ENCODE measurements at places on chromosomes 2 and 18.

DNA sequence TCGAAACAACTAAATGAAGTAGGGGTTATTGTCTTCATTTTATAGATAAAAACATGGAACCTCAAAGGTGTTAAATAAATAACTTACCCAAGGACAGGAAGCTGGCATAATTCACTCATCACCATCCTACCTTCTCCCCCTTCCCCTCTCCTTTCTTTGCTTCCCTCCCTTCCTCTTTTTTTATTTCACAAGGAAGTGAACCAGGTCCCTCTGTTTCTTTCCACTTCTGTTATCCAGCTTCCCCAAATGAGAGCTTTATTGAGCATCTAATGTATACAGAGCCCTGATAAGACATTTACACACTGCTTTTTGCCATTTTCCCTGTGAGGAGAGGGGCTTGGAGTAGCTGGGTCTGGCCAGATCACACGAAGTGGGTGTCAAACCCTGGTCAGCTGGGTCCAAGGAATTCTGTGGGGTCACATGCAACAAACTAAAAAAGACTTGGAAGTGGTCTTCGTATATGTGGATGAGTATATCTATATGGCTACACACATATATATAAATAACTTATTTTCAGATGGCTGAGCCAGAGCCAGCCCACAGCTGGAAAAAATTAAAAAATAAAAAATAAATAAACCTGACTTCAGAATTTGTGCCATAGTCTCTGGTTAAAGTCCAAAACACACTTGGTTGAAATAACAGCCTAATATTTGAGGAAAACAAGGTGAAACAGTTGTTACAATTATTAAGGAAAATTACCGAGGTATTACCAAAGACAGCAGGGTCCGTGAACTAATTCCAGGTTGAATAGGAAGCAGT lies 49.3 kb upstream of the FOSL2 start:
- DNase-seq = no peak

DNA sequence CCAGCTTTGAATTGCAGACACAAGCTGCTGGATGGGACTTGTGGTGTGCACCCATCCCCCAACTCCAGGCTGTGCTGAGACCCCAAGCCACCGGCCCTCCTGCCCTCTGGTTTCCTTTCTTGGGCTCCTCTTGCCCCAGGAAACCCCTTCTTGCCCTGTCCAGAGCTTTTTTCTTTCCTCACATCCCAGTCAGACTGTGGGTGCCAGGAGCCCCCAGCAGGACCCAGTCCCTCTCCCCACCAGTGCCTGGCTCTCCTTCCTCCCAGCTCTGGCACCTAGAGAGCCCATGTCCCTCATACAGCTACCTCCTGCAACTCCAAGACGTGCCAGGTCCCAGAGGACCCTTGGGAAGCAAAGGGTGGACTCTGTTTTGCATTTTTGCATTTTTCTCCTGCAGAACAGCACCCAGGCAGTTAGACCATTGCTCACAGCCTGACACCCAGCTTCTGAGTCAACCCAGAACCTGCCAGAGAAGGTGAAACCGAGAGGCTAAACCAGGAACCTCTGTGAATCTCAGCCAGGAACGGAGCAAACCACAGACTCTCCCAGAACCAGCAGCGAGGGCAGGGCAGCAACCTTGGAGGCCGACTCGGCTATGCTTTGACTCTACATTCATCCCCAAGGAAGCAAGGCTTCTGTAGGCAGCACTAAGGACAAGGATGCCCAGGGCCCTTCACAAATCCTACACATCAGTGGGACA lies 221.1 kb downstream of the ANAPC1 start:
- DNase-seq = peak; percentile 63

DNA sequence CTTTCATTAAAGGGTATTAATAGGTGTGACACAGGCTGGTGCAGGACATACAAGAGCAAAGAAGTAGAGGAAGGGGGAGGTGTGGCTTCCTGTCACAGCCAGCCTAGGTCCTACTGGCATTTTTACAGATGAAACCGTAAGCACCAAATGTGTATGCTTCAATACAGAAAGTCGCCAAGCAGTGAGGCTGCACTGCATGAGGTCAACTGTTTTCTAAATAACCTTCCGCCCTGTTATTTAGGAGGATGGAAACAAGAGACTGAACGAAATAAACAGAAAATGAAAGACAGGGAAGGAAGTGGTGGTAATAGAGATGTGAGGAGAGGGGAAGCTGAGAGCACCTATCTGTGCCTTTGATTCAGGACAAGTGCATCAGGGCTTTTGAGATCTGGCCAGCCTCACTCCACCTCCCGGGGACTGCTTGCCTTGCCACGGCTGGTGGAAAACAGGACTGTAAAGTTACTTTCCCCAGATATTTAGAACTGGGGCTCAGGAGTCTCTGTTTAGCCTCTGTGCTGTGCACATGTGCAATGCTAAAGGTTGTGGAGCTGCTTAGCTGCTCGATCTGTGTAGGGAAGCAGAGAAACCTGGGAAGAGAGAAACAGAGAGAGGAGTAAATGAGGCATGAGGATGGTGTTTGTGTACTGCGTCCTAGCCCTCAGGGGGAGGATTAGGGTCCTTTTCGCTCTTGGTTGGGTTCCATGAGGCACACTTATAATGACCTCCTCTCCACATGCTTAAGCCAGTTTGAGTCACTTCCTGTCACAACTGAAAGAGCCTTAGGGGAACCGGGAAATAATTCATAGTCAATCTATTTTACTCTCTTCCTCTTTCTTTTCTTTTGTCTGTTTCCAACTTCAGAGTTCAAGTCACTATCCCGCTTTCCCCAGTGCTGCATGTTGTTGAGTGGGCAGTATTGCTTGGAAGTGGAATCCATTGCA lies 62.3 kb upstream of the BOD1L2 start:
- DNase-seq = no peak

GRCh38 chr2:30375915-30376314 lies 71.1 kb upstream of the LCLAT1 start:
- no peak for DNase-seq

GRCh38 chr2:33342705-33343104 lies 133.7 kb upstream of the RASGRP3 start:
- DNase-seq = no peak

DNA sequence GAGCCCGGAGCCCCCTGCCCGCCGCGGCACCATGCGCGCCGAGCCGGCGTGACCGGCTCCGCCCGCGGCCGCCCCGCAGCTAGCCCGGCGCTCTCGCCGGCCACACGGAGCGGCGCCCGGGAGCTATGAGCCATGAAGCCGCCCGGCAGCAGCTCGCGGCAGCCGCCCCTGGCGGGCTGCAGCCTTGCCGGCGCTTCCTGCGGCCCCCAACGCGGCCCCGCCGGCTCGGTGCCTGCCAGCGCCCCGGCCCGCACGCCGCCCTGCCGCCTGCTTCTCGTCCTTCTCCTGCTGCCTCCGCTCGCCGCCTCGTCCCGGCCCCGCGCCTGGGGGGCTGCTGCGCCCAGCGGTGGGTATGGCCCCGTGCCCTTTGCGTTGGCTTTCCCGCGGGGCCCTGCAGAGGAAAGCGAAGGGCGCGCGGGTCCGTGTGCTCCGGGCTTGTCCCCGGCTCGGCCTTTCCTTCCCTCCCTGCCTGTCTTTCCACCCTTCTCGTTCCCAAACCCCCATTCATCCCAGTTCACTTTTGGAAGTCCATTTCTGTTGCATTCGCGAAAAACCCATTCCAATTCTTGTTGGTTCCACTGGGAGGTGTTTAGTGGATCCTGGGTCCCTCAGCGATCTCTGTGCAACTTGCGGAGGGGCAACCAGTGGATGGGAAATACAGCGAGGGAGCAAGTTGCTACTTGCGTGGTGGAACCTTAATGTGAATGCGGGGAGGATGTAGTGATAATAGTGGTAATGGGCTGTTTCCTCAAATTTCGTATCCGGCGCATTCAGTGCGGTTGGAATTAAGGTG lies 599 bp downstream of the ADAM23 start:
- peak; percentile 9 for DNase-seq

DNA sequence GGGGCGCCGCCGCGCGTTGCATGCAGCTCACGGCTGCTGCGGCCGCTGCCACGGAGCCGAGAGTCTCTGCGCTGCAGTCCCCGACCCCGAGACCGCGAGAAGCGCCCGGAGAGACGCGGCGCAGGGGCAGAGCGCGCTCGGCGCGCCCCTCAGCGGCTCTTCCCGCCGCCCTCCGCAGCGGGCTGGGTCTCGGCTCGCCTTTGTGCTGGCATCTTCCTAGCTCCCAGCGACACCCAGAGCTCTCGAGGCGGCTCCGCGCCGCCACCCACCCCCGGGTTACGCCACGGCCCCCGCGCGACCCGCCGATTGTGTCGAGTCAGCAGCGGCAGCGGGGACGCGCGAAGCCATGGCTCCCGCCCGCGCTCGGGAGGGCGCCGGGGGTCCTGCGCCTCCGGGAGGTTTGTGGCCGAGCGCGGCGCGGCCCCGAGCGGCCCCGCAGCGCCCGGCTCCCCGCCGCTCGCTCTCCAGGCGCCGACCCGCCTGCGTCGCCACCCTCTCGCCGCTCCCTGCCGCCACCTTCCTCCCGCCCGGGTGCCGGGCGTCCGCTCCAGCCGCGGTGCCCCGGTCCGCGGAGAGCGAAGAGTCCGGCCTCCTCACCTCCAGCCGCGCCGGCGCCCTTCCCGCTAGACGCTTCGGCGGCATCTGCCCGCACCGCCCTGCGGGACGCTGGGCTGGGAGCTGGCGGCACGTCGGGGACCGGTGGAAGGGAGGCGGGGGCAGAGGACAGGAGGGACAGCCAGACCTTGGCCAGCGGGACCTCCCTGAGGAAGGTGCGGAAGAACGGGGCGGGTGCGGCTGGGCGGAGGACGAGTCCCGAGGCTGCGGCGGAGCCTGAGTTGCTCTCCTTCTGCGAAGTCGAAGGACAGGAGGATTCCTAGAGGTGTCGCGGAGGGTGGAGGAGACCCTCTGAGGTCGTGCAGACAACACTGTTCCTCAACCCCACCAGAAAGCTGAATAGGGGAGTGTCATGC lies 46.3 kb upstream of the CCDC150 start:
- peak; percentile 16 for DNase-seq

DNA sequence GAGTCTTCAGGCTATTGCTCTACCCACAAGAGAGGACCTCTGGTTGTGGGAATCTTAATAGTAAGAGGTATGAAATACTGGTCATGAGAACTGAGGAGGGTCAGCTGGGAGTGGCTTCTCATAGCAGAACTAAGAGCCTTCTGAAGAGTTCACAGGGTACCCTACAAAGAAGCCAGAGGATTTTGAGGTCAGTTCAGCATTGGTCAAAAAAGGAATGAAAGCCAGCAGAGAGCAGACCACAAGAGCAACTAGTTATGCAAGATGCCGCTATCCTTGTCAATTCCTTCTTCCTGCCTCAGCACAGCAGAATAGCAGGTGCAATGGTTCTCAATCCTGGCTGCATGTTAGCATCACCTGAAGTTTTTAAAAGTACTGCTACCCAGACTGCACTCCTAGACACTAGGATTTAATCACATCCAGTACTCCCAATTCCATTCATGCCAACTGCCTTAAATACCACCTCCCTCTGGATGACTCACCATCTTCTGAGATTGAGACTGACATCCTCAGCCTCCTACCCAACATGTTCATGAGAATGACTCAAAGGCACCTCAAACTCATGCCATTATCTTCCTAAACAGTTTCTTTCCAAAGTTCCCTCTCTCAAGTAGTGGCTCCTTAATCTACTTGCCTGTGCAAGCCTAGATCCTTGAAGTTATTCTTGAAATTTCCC lies 81.0 kb upstream of the RBMS1 start:
- no peak for DNase-seq

DNA sequence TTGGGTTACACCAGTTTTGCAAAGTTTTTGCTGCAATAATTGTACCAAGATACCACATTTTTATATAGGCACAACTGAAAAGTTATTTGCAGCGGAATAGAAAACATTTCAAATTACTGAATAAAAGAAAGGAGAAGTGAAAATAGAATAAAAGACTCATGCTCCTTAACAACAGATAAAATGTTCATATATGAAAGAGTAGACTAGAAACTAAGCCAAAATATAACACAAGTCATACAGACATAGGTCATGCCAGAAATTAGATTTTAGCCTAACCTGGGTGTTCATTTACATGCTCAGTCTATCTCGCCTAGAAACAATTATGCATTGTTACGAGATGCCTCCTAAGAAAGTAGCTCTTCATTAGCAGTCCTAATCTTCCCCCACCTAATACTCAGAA lies 16.4 kb upstream of the MAP3K20 start:
- no peak for DNase-seq

DNA sequence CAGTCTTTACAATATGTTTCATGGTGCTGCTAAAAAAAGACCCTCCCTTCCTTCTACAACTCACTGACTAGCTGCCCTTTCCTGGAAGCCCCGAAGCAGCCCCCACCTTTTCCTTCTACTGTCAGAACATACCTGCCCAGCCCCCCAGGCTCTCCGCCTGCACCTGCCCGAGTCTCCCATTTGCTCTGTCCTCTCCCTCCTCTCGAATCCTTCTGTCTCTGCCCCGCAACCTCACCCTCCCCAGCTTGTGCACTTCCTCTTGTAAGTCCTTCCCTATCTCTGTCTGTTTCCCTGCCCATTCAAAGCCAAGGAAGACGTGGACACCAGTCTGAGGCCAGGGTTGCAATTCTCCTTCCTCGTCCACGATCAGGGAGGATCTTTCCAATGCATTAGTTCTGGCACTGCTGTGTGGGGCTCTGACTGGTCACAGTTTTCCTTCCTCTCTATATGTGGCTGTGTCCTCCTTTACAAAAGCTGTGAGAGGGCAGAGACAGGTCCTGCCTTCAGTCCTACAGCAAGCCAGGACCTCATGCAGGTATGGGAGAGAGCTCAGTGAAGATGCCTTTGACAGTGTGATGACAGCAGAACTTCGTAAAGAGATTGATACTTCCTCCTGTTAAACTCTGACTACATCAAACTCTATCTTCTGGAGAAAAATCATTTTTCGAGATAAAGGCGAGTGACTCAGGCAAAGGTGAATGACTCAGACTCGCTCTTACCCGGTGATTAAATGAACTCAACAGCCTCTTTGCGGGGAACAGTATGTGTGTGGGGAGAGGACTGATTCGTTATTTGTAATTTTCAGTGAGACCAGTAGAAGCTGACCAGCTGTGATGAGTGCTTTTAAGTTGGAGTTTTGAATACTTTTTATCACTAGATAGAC lies 14.2 kb downstream of the TNFRSF11A start:
- peak; percentile 39 for DNase-seq

DNA sequence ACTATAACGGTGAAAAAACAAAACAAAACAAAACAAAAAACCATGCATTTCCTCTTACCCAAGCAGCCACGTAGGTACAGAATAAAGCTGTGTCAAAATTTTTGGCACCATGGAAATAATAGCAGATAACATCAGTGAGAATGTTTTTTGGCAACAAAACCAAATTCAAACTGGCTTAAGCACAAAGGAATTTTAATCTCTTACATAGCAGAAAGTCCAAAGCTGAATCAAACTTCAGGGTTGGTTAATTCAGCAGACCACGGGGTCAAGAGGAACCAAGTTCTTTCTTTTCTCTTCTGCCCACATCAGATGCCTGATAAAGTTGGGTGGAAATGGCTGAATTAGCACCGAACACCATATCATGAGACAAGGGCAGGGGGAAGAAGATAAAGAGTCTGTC lies 129.5 kb downstream of the PAX3 start:
- DNase-seq = no peak

Data from stimulated activated CD4-positive, alpha-beta T cell treated with anti-CD3 and anti-CD28 coated beads, Interleukin-1b, Interleukin-23, amount 100 ng/mL, for 48 hours (primary cell).